ENCODE measurements at places on chromosomes 1 and 21. TPM values are rescaled to one million over a fixed set of nuclear protein-coding genes. Genes with fewer than 3 reads are reported as not detected.

The NDUFS2 gene
- 214 TPM for total RNA-seq

The KCNJ15 gene
- 0.31 TPM for total RNA-seq

The DCDC2B gene
- not detected for total RNA-seq

The PIGR gene
- total RNA-seq = not detected

The EXTL1 gene
- 3.4 TPM for total RNA-seq

The BRINP2 gene
- not detected for total RNA-seq

The CFHR3 gene
- not detected for total RNA-seq

The C1orf56 gene
- total RNA-seq = 3.1 TPM

The AMPD1 gene
- total RNA-seq = not detected

The HOOK1 gene
- total RNA-seq = under 0.01 TPM

The PTPRF gene
- 3.7 TPM for total RNA-seq

The SLC5A9 gene
- not detected for total RNA-seq

The FCRL2 gene
- total RNA-seq = not detected

The PPFIA4 gene
- 1.8 TPM for total RNA-seq

The GSTM1 gene
- not detected for total RNA-seq

The OR2L5 gene
- not detected for total RNA-seq

The SH3BGR gene
- total RNA-seq = 3.3 TPM

The MFAP2 gene
- 17.6 TPM for total RNA-seq

The TMPRSS15 gene
- total RNA-seq = not detected

The TMEM9 gene
- 50.2 TPM for total RNA-seq

The KRTAP7-1 gene
- total RNA-seq = not detected

The PCBP3 gene
- total RNA-seq = 0.34 TPM

The DENND4B gene
- 25.1 TPM for total RNA-seq

The C21orf58 gene
- 8.0 TPM for total RNA-seq

The FGGY gene
- total RNA-seq = 7.7 TPM

Measured in melanocyte of skin (primary cell).